ENCODE measurements at places on chromosomes 1 and 21.

- no peak for DNase-seq
These were observed 708 bp downstream of the CHRNB2 start for GRCh38 chr1:154568157-154568815.

GRCh38 chr1:51063121-51063520 is 38.9 kb upstream of the C1orf185 start:
- DNase-seq, result no peak

GRCh38 chr1:156887734-156888133 is 5.8 kb upstream of the PEAR1 start:
- no peak for DNase-seq

GRCh38 chr1:96999191-96999590 is 277.6 kb downstream of the PTBP2 start:
- no peak for DNase-seq

GRCh38 chr1:232998138-232998537 is 47.7 kb downstream of the NTPCR start:
- DNase-seq, result no peak

GRCh38 chr21:34112316-34113033 is 39.1 kb downstream of the MRPS6 start:
- no peak for DNase-seq

DNA sequence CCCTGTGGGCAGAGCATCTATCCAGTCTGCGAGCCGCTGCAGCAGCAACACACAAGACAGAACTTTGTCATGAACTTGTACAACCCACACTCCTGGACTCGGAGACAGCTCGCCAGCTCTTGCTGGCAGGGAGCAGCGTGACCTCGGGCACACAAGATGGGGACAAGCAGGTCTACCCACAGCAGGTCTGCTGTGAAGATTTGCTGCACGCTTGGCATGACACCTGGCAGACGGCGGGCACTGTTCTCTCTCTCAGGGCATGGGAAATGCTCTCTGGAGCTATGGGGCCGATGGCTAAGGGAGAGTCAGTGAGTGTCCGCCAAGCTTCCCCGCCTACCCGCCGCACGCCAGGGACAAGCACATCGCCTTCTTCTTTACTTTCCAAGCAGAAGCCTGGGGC is 90.0 kb downstream of the STUM start:
- no peak for DNase-seq

- no peak for DNase-seq
These were observed 40.9 kb upstream of the ZP4 start for GRCh38 chr1:237931581-237931980.

DNA sequence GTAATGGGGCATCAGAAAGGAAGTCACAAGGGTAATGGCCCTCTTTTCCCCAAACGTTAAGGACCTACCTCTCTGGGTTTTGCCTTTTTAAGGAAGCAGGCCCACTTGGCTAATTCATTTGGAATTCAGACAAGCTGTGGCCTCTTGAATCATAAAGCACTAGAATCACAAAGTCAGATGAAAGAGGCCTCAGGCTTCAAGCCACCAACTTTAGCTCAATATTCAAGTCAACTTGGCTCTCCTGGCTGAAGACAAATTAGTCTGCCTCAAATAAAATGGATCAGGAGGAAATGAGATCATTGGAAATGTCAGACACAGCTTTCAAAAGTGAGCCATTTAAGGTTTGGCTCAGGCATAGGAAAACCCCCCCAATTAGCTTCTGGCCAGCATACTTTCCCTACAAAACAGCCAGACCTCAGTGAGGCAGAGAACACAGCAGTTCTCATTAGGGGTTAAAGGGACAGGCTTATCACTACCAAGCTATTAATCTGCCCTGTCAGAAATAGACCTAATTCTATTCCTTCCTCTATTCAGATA is 34.3 kb downstream of the SLC35D1 start:
- no peak for DNase-seq

DNA sequence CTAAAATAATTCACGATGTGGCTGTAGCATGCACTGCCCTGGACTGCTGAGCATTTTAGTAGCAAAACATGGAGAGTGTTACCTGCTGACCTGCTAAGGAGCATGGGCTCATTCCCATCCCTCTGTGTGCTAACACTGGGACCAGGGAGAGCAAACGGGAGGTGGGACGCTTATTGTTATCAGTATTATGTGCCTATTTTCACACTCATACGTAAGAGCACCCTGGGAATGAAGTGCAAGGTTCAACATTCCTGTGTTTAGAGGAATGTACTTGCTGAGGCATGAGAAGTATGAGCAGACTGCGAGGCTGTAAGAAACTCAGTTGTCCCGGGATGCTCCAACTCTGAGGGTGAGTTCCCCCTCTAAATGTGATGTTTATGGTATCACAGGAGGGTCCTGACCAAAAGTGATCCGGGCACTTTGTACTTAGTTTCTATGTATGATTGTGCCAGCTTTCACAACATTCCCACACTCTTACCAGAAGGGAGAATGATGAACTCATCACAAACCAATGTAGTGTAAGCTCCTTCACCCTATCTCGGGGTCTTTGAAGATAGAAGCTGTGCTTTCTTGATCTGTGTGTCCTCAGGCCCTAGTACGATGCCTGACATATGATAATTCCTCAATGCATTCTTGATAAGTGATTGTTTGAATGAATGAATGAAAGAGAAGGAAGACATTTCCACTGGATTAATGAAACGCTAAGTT is 164.8 kb downstream of the KCNJ6 start:
- no peak for DNase-seq

- DNase-seq, result no peak
These were observed 21.5 kb downstream of the TUT4 start for GRCh38 chr1:52531249-52531872.

DNA sequence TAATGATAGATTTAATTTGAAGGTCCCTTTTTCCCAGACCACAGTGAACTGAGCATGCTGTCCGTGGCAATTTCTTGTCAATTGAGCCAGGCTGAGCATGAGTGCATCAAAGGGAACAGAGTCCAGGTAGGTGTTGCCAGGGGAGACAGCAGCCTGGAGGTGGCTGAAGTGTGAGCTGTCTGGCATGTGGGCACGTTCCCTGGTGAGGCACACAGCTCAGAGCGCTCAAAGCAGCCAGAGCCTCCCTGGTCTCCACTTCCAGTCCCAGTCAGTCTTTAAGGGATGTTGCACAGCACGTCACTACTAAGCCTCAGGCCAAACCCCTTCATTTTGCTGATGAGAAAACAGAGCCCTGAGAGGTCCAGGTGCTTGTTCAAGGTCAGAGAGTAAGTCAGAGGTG is 251.4 kb downstream of the MATN1 start:
- no peak for DNase-seq

DNA sequence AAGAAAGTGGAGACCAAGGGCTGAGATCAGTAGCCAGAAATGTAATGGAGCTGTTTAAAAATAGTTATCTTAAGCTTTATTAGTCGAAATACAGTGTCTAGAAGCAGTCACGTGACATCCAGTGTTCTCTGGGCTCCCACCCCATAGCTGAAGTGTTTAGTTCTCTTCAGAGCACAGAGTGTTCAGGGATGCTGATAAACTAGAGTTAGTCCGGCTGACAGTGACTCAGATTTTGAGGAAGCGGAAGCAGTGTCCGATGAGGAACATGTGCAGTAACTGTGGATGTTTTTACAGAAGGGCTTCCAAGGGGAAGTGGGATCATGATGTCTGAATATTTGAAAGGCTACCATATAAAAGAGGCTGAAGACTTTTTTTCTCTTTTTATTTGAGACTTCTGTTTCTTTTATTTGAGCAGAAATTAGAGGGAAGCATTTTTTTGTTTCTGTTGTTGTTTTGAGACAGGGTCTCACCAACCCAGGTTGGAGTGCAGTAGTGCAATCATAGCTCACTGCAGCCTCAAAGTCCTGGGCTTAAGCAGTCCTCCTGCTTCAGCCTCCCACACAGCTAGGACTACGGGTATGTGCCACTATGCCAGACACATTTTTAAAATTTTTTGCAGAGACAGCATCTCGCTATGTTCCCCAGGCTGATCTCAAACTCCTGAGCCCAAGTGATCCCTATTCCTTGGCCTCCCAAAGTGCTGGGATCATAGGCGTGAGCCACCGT is 124.2 kb downstream of the GALNT2 start:
- DNase-seq, result no peak

GRCh38 chr1:57324388-57324787 is 99.5 kb downstream of the DAB1 start:
- no peak for DNase-seq

- no peak for DNase-seq
These were observed 16.4 kb downstream of the INPP5B start for GRCh38 chr1:37930246-37931101.

GRCh38 chr1:234330843-234331215 is 42.4 kb upstream of the COA6 start:
- DNase-seq, result no peak

DNA sequence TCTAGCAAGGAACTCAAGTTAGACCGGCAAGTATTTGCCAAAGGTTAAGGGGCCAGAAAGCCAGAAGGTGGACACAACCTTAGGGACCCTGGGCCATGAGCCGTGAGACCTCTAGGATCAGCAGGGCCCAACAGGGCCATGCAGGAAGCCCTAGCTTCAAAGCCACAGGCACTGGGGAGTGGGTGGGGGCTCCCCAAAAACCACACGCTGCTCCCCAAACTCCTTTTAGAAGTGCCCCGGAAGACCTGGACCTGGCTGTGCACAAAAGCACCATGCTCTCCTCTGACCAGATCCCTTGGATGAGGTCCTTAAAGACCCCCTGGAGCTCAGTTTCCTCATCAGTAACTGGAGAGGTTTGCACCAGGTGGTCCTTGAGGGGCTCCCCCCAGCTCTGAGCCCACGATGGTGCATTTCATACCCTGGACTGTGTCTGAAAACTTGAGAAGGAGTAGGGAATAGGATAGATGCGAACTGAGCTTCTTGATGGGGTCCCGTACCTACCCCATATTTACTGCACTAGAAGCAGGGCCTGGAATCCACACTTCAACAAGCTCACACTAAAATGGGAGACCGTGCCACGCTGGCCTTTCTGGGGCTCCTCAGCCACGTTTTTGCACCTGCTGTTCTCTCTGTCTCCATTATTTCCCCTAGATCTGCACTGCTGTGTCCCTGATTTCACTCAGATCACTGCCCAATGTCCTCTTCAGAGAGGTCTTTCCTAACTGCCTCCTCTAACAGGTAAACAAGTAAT is 40.6 kb upstream of the LBR start:
- DNase-seq, result no peak

GRCh38 chr1:178127482-178128191 is 33.7 kb downstream of the RASAL2 start:
- no peak for DNase-seq

- DNase-seq, result no peak
These were observed 265.2 kb upstream of the VAMP3 start for GRCh38 chr1:7505771-7506453.

DNA sequence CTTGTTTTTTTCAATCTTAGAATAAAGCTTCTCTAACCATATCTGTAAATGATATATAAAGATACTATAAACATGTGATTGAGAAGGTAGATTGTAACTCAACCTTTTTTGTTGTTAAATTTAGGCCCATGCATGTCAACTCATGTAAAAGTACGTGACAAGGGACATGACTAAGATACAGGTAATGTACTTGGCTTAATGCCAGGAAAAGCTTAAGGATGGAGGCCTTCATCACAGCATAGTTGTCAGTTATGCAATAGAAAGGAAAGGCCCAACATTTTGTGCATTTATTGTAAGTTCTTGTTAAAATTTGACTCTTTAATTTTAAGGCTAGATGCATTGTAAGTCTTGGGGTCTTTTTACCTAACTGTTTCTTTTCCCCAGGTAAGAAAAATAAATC is 305.1 kb downstream of the LTN1 start:
- no peak for DNase-seq

- no peak for DNase-seq
These were observed 127.2 kb downstream of the IGSF21 start for GRCh38 chr1:18234790-18235242.

- DNase-seq, result no peak
These were observed 23.1 kb upstream of the TNFRSF1B start for GRCh38 chr1:12143631-12144155.

DNA sequence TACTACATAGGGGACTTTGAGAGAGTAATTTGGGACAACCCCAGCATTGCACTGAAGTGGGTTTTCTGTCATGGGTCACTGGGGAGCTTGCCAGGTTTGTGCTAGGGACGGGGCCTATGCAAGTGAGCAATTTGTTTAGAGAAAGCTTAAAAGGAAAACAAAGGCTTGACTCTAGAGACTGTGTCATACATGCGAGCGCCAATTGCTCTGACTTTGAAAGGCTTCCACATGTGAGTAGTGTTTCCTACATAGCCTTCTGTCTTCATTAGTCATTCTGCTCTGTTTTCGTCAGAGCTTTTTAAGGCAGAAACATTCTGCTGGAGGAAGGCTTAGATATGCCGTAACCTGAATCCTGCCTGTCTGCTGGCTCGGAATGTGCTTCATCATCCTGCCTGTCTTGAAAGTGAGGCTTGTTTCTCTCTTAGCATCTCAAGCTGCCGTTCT is 28.4 kb downstream of the TRIM45 start:
- DNase-seq, result no peak

GRCh38 chr1:161389691-161390558 is 22.2 kb upstream of the CFAP126 start:
- DNase-seq, result peak; percentile 87

DNA sequence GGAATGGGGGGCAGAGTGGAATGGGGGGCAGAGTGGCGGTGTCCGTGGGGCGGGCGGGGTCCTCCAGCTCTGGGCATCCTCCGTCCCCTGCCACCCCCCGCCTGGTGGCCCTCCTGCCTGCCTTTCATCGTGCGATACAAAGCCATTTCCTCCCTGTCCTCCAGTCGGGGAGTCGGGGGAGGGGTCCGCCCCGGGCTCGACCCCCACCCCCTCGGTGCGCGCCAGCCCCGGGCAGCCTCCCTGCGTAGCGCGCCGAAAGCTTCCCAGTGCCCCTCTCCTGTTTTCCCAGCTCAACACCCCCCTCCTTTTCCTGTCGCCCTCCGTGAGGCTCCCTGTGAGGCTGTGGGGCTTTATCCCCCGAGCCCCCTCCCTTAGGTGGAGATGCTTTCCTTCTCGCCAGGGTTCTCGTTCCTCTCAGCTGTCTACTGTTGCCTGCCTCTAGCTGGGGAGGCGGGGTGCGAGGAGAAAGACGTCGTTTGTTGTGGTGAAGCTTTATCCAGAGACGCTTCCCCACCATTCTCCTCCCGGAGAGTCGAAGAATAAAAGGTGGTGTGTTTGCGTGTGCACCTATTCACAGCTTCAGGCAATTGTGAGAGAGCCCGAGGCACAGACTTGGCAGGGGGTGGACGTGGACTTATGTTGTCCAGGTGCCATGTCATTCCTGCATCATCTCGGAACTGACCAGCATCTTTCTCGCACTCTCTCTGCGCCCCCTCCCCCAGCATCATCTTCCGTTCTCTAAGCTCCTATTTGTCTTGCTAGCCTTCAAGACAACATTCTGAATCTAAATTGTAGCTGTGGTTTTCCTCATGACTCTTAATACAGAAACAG is 848 bp downstream of the DNM3 start:
- peak; percentile 10 for DNase-seq

Data from cerebellar nuclear complex (tissue), 1 donor.